ENCODE measurements at places on chromosomes 7 and 10.

DNA sequence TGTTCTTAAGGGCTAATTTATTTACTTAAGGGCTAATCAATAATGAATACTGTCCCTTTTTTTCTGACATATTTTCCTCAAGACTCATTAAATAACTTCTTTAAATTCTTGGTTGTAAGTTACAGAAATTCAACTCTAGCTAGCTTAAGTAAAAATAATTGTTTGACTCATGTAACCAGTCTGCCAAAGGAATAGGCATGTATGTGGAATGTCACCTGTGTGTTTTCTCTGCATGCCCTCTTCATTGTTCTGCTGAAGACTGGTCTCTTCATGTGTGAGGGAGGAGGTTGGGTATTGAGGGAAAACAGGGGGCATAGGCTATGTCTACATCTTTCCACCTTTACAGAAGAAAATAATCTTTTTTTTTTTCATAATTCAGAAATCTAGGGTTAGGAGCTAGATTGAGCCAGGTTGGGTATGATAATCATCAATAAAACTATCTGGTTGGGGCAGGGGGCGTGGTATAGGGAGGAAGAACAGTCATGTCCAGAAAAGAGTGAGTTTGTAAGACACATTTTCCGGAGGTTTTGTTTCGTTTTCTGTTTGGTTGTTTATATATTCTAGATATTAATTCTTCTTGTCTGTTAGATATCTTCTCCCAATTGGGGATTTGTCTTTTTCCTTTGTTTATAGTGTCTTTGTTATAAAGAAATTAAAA is 37.9 kb downstream of the EXOC4 start:
- no peak for DNase-seq

DNA sequence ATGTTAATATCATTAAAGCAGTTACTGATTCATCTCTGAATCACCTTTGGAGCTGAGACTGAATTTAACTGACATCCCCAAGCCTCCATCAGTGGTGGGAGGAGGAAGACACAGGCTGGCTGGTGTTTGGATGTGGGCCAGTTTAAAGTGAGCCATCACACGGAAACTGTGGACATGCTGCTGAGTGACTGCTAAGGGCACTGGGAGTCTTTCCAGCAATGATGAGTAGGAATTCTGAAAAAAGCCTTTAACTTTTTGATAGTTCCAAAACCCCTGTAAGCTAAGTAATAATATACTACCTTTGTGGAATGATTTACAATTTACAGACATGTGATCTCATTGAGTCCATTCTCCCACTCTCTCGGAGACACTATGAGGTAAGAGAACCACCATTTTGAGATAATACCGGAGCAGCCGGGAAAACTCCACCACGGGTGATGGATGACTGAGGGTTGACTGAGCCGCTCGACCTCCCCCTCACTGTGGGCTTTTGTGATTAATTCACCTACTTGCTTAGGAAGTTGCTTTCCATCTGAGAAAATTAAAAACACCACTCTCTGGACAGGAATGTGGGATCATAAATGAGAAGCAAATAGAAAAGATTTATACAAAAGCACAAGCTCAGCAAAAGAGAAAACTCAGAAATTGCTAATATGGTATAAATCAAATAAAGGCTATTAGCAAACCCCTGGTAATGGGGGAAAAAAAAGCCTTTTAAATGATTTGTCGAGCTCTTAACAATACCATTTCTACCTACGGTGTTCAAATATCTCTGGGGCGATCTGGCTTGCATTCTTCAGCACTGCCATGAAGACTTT is 194.8 kb downstream of the FANK1 start:
- no peak for DNase-seq

- DNase-seq = no peak
Measured at GRCh38 chr10:84900141-84900540, 571.8 kb downstream of the CCSER2 start.

DNA sequence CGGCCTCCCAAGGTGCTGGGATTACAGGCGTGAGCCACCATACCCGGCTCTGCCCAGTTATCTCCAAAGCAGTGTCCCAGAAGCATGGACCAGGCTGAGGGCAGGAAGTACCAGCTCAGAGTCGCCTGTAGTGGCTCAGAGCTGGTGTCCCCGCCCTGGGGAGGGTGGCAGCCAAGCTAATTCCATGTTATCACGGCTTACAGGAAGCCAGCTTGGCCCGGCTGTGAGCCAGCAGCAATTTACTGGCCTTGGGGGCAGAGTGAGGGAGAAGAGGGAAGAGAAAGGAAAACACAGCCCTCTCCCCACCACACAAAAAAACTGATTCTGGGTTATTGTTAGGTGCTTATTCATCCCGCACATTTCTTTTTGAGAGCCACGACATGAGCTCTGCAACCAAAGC is 88.1 kb downstream of the HIP1 start:
- no peak for DNase-seq

- no peak for DNase-seq
Measured at GRCh38 chr7:3960050-3960763, 659.2 kb downstream of the SDK1 start.

- no peak for DNase-seq
Measured at GRCh38 chr10:86708068-86708782, 39.9 kb downstream of the LDB3 start.

- DNase-seq = no peak
Measured at GRCh38 chr7:126394406-126394805, 858.3 kb downstream of the GRM8 start.

GRCh38 chr10:92268748-92269147 is 22.1 kb downstream of the CPEB3 start:
- no peak for DNase-seq

- no peak for DNase-seq
Measured at GRCh38 chr10:123757853-123758252, 91.7 kb downstream of the GPR26 start.

- no peak for DNase-seq
Measured at GRCh38 chr10:29555746-29556481, 78.9 kb downstream of the SVIL start.

GRCh38 chr10:124057601-124058000 is 35.8 kb downstream of the CHST15 start:
- DNase-seq = no peak

DNA sequence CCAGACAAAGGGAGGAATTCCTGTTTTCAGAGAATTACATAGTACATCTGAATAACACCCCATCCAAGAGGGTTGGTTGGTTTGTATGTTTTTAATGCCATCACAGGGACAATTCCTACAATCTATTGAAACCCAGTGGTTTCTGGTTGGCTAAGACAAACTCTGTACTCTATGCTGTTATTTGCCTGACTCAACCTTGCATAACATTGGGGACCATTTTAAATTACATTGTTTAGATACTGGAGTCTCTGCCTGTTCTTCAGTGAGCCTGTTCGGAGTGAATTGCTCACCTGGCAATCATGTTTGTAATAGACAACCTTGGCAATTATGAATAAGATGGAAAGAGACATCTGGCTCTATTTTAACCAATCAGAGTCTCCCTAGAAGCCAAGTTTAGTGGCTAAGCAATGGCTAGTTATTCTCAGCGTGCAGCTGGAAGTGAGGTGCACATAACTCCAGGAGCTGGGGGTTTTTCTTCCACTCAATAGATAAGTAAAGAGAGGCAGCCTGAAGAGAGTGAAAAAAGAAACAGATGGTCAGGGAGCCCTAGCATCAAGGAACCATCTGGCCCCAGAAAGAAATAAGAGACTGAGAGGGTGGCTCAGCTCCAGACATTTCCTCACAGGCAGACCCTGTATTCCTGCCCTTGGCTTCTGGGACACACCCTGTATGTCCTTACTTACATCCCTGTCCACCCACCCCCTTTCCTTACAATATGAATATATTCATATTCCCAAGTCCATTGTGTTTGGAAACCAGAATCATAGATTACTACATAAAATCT is 21.2 kb upstream of the SLC35G1 start:
- DNase-seq = no peak

GRCh38 chr10:7409732-7410168 is 1.1 kb downstream of the SFMBT2 start:
- no peak for DNase-seq

DNA sequence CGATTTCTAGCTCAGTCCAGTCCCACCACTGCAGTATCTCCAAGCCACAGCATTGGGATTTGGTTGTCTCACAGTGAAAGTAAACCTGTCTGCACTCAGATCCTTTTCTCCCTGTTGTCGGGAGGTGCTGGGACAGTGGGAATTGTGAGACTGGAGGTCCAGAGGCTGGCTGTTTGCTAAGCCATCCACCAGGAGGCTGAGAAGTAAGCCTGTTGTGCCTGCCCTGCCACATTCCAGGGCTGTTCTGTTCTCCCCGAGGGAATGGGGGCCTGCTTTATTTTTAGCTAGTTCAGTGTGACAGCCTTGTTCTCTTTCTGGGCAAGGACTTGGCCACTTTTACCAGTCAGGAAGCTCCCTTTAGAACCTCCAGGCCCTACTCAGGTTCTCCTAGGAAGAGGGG is 54.9 kb downstream of the HK1 start:
- DNase-seq = no peak

GRCh38 chr10:84075226-84076046 is 63.9 kb upstream of the GHITM start:
- no peak for DNase-seq

GRCh38 chr10:70337201-70337651 is 45.2 kb downstream of the LRRC20 start:
- no peak for DNase-seq

- no peak for DNase-seq
Measured at GRCh38 chr10:109892117-109892516, 31.2 kb downstream of the XPNPEP1 start.

DNA sequence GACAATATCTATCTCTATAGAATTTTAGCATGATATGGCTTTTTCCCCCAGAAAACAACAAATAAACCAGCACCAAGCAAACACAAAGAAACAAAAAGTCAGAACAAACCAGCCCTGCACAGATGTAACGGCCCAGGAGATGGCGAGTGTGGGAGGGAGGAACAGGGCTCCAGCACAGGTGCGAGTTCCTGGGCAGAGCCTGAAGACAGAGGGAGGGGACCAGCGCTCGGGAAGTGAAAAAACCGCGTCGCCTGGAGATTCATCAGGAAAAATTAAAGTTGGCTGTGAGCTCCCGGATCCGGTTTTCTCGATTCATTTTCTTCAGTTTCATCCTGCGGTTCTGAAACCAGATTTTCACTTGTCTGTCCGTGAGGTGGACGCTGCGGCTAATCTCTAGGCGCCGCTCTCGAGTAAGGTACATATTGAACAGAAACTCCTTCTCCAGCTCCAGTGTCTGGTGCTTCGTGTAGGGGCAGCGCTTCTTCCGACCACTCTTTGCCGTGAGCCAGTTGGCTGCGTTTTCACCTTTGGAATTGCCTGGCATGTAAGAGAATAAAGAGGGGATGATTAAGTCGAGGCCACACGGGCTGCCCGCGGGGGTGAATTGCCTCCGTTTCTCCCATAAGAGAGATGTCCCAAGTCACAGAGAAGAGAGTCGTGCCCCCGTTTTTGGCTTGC is 2.3 kb downstream of the HOXA10 start:
- DNase-seq = no peak

GRCh38 chr7:112184455-112184854 is 21.7 kb downstream of the DOCK4 start:
- no peak for DNase-seq

DNA sequence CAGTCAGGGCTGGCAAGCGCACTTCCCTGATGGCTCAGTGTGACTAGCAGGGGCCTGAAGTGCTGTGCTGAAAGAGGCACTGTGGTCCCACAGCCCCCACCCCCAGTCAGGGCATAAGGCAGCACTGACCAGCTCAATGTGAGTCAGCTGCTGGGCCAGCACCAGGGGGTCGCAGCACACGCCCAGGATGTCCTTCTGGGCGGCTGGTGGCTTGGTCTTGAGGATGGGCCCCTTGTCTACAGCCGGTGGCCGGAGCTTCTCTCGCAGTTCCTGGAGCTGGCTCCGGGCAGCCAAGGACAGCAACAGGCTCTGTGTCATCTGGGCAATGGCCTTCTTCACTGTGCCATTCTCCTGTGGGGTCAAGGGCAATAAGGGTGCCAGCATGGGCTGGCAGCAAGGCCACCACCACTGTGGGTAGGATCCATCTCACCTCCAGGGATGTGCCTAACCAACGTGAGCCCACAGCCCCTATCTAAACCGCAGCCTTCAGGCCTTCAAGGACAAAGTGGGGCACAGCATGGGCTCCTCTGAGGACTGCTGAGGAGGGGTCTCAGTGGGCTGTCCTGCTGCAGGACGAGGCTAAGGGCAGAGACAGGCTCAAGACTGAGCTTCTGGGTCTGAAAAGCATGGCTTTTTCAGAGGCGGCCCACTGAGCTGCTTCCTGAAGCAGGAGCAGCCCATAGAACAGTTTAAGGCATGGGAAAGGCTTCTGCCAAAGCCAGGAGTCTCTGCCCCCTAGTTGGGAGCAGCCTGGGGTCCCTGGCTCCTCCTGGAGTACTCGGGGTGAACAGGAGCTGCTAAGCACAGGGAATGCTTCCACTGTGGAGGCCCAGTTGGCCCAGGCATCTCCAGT is 62.5 kb downstream of the CSGALNACT2 start:
- DNase-seq = no peak

DNA sequence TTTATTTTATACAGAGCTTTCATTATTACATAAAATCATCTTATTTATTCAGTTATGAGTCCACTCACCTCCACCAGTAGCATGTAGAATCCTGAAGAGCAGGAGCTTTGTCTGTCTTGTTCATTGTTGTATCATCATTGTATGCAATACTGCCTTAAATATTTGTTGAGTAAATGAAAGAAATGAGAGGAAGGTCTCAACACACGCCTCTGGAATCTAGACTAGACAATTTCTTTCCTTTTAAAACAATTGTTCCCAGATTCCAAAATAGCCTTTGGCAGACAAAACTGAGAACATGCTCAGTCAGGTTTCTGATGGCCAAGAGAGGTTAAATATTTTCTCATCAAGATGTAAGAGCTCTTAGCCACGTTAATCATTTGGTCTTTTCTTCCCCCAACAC is 173.1 kb upstream of the AGR3 start:
- no peak for DNase-seq

GRCh38 chr7:158309868-158310763 is 277.5 kb downstream of the PTPRN2 start:
- DNase-seq = no peak

GRCh38 chr7:50665403-50666123 is 100.4 kb upstream of the DDC start:
- no peak for DNase-seq

DNA sequence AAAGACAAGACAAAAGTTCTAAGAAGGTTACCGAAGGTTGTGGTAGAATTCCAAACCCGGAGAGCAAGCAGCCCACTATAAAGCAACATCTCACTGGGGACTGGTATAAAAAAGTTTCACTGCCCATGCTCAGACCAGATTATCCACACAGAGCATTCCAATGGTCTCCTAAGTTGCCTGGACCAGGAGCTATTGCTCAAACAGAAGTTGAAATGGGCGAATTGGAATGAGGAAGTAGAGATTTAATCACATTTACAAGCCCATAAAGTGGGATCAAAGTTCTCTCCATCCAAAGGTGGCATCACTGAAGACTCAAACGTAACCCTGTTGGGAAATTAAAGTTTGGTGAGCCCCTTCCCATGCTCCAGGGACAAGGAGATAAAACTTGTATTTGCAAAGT is 19.8 kb downstream of the OR2F1 start:
- DNase-seq = no peak

- DNase-seq = no peak
Measured at GRCh38 chr10:83252169-83252568, 887.1 kb upstream of the GHITM start.
